ENCODE measurements at places on chromosomes 2 and 18.

GRCh38 chr2:85741833-85742455 is 11.8 kb upstream of the ATOH8 start:
- DNase-seq, result no peak

DNA sequence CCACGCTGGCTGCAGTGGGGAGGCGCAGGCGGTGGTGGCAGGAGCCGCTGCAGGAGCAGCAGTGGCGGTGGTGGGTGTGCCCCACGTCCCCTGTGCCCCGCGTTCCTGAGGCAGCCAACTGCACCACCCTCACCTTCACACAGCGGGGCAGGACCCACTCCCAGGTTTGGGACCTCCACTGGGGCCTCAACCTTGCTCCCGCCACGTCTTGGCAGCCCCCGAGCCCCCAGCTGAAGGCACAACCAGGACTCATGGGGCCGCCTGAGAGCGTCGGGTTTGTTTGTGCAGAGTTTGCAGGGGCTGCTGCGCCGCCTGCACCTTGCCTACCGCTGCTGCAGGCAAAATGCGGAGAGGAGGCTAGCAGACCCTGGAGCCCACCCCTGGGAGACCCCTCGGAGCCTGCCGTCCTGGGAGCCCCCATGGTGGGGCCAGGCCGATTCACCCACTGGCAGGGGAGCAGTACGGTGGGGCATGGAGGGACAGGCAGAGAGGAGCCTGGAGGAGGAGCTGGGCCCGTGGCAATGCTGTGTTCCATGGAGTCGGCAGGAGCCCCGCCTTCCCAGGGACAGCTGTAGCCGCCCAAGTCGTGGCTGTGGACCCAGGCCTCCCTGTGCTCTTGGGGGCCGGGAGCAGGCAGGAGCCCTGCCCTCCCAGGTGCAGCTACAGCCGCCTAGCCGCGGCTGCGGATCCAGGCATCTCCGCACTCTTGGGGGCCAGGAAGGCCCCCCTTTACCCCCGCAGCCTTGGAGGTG is 14.7 kb upstream of the EML6 start:
- DNase-seq, result no peak

- DNase-seq, result no peak
Observed at GRCh38 chr2:88099798-88100488, 27.9 kb downstream of the FABP1 start.

GRCh38 chr2:152542337-152542994 is 174.8 kb downstream of the PRPF40A start:
- DNase-seq, result no peak

DNA sequence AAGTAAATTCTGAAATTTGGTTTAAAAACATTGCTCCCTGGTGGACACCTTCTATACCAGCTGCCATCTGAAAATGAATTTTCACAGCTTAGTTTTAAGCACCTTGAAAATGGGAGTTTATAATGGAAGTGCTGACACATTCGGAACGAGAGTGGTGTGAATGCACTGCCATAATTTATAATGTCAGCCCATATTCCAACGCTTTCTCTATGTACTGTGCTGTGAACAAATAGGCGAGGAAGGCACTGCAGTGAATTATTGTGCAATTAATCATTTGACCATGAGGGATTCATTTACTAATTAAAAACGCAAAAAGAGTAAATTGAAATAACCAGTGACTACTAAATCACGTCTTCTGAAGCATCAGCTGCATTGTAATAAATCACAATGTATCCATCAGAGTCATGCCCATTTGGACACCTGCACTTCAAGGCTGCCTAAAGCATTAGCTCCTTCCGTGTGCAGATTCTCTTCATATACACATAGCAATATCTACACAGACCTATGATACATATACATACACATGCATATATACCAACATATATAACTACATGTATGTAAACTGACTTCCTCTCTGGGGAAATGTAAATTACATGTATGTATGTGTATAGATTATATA is 699.8 kb downstream of the GALR1 start:
- no peak for DNase-seq

- DNase-seq, result no peak
Observed at GRCh38 chr2:149225446-149225845, 104.9 kb upstream of the LYPD6 start.

DNA sequence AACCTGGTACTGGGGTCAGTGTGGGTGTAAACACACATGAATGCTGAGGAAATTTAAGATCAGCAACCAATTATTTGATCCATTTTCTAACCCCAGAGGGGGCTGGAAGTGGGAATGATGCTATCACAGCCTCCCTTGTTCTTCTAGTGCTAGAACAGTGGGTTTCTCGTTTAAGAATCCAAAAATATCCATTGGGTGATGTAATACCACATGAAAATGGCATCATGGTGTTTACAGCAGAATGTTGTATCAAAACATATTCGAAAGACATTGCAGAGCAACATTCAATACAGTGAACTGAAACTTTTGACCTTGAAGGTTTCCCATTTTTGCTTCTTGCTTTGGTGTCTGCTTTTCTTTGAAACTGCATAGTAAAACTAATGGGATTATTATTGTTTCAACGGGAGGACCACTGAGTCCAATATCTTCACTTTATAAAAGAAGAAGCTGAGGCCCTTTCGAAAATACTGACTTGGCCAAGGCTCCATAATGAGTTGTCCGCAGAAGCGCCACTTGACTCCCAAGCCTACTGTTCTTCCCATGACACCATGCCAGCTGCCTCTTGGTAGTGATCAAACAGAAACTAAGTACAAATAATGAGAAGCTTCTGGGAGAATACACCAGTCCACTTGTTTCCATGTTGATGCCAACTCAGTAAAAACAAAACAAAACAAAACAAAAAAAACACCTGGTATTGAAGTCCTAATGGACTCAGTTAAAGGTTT is 106.1 kb downstream of the COLEC12 start:
- no peak for DNase-seq

DNA sequence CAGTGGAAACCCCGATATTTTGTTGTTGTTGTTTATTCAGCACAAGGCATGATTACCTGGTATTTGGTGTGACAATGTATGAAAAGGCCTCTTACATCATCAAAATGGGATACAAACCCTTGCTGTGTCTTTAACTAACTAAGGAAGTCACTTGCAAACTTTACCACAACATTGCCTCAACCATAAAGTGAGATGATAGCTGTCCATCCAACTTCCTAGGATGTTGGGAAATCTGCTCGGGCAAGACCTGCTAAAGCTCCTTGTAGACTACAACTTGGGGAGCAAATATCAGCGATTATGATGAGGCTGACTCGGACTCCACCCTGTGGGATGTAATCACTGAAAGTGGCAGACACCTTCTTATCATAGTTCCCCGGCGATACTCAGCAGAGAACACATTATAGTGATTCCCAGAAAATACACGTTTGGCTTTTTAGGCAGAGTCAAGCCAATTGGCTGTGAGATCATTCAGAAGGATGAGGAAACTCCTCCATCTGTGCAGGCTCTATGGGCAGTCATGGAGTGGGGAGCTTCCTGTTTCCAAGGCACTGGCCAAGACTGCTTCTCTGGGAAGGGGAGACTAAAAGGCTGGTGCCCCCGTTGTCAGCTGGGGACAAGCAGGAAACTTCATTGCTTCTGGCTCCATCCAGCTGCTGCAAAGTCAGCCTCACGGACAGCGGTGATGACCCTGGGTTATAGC is 289.0 kb downstream of the RNF144A start:
- DNase-seq, result no peak

GRCh38 chr2:206521612-206522011 is 78.3 kb downstream of the ADAM23 start:
- no peak for DNase-seq

DNA sequence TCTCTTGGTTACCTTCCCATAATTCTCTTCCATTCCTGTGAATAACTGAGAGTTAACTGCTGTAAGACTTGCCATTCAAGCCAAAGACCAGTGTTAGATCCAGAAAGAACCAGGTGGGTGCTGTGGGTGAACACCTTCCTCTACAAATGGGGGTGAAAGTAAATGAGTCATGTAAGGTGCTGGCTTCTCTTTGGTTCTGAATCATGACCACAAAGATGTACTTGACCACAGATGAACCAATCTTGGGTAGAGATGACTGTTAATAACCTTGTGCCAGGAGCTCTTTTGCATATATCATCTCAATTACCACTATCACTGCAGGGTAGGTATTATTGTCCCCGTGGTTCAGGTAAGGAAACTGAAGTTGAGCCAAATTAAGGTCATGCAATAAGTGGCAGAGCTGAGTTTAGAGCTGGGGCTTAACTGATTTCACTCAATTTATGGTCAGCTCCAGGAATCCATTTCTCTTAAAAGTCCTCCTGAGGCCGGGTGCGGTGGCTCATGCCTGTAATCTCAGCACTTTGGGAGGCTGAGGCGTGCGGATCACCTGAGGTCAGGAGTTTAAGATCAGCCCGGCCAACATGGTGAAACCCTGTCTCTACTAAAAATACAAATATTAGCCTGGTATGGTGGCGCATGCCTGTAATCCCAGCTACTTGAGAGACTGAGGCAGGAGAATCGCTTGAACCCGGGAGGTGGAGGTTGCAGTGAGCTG is 244.9 kb upstream of the CXCR4 start:
- no peak for DNase-seq

- no peak for DNase-seq
Observed at GRCh38 chr2:239087046-239087710, 239.3 kb downstream of the TWIST2 start.

DNA sequence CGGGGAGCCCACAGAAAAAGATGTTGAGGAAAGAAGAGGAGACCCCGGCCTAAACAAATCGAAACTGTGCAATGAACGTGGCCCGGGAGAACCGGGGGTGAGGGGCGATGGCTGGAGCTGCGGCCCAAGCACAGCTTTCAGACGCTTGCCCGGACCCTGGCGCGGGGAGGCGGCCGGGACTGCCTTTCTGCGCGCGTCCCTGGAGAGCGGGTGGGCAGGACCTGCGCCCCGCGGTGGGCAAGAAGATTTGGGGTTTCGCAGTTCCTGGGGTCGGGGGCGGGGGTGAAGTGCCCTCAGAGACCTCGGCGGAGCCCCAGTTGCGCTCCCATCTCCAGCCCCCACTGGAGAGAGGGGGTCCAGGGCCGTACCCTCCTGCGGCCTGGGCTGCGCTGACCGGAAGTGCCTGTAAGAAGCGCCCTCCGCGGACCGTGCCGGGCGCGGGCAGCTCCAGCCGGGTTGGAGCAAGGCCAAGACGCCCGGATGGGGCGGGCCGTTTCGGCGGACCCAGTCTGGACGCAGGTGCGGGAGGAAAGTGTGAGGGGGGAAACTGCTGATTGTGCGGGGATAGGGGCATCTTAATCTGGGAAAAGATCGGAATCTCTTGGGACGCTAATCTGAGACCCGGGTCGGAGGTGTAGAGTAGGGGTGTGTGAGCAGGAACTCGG is 11.6 kb downstream of the EN1 start:
- no peak for DNase-seq

DNA sequence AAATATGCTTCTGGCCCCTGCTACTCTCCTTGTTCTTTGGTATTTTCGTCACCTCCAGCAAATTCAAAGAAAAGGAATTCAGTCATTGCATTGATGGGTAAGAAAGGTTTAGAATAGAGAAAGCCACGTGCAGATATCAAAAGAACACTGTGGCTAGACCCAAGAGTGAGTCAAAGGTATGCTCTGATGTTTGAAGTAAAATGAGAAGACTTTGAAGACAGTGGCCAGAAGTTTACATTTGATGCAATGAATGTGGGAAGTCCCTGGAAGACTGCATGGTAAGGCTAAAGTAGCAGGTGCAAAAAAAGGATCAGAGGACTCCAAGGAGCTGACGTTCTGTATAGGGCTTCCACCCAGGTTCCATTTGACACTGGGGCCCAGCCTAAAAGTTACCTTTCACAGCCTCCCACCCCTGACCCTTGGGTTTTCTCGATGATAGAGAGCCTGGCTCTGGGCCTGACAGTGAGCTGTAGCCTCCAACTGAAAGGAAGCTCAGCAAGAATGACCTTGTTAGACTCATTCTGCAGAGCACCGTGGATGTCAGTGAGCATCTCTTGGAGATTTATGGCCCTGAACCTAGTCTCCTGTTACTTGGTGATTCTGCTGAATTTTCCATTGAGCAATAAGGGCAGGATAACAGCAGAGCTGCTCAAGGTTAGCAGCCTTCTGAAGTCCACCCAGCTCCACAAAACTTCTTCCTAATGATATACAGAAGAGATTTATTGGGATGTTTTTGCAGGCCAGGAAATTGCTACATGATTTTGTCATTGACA is 223.7 kb upstream of the RBBP8 start:
- DNase-seq, result no peak

DNA sequence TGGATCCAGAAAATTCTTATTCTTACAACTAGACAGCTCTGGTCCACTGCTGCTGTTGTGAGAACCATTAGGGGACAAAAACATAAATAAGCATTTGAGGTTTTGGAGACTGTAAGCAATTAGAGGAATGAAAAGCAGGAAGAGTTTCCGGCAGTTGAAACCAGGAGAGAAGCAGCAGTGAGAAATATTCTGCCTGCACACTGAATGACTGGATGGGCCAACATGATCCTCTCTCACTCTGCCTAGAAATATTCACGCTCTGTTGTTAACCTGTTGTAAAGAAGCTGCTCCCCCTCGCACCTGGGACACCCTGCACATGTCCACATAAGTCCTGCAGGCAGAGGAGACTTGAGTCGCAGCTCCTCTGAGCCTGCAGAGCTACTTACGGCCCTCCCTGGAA is 60.4 kb upstream of the RNF152 start:
- no peak for DNase-seq

DNA sequence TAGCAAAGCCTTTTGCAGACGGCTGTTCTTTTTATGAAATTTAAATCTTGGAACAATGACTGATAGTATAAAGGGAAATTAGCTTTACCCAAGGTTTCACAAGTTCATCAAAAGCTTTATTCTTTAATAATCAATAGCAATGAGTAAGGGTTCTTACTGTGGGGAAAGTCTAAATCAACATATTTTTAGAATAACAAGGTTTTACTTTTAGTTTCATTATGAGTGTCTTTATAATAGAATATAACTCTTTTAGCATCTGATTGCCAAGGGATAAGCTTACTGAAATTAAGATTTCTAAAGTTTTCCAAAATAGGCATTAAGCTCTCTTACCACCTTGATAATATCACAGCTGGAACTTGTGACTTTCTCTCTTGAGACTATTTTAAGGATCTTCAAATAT is 1489.7 kb downstream of the LRP1B start:
- no peak for DNase-seq

DNA sequence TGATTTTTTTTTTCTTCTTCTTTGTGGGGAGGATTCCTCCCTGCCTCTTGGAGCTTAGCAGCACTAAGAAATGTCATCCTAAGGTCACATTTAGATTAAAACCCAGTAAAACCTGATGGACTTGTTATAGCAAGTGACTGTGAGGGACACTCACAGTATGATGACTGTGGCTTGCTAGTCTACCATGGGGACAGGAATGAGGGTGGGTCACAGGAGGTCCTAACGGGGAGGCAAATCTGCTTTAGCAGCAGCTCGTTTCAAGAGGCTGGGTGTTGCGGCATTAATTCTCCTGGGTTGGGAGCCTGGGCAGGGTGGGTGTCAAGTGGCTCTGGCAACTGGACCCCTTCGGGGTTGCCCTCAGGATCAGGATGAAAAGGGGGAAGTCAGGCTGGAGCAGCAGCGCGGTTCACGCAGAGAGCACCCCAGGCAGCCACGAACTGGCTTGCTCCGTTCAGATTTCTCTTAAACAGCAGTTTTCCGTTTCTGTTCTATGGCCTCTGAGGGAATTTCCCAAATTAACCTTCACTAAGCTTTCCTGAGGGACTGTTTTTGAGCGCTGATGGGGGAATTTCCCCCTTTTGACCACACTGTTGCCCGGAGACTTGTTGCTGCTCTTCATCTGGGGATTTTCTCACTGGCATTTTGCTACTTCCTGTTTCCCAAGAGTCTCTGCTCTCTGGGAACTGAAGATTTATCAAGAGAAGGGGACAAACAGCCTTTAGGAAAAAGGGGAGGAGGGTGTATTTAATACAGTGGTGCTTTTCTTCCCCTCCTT is 59.8 kb upstream of the PELI1 start:
- DNase-seq, result no peak
